ENCODE measurements at places on chromosomes 5 and 9.

GRCh38 chr9:122221183-122221811 lies 7.5 kb downstream of the LHX6 start:
- no peak for DNase-seq

GRCh38 chr5:131610198-131611063 lies 24.6 kb downstream of the RAPGEF6 start:
- peak; percentile 85 for DNase-seq

- DNase-seq = no peak
These were observed 128.0 kb downstream of the NPR3 start for GRCh38 chr5:32839106-32839505.

DNA sequence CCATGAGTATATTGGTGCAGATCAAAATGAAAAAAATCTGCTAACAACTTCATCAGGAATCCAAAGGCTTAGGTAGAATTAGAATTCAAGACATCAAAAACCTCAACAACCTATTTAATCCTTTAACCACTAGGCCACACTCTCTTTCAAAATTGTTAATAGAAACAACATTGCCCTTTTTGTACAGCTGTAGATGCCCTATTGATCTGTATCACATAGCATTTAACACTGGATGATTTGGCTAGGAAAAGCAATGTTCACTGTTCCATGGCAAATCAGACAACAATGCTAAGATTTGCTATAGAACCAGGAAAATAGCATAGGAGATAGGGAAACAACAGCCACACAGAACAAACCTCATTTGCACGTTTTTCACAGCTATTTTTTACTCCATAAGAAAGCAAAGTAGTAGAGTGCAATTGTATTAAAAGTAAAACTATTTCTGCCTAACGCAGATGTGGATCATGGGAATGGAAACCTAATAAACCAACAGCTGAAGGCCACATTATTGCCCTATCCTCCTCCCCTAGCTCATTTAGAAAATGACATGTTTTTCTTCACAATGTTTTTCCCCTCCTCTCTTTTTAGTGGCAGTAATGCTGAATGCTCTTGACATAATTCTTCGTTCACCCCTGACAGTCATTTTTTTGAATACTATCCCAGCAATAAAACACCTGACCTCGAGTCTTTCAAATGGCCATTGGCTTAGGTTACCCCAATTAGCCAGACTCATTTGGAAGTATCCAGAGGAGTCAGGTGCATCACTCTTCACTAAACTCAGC lies 373.0 kb upstream of the CCNH start:
- no peak for DNase-seq

- DNase-seq = no peak
These were observed 290.4 kb downstream of the CSNK1G3 start for GRCh38 chr5:123802298-123802951.

DNA sequence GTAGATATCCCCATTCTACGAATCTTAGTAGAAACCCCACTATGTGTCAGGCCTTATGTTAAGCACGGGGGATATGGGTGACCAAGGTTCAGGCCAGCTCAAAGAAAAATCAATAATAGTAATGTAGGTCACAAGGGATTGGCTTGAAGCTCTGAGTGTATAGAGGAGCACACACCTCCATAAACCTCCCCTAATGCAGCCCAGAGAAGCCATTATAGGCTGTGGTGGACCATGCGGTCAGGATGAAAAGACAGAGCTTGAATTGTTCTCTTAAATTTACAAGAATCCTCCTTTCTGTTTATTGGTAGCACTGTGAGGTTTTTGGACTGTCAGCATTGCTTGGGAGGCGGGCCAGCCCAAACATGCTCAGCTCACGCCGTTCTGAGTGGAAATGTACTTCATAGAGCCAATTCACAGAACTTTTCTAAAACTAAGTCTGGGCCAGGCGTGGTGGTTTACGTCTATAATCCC lies 9.1 kb downstream of the PDE6A start:
- DNase-seq = no peak
